ENCODE measurements at places on chromosomes 13 and 19.

GRCh38 chr13:97243915-97244781, 22.0 kb downstream of the MBNL2 start:
- DNase-seq = no peak

DNA sequence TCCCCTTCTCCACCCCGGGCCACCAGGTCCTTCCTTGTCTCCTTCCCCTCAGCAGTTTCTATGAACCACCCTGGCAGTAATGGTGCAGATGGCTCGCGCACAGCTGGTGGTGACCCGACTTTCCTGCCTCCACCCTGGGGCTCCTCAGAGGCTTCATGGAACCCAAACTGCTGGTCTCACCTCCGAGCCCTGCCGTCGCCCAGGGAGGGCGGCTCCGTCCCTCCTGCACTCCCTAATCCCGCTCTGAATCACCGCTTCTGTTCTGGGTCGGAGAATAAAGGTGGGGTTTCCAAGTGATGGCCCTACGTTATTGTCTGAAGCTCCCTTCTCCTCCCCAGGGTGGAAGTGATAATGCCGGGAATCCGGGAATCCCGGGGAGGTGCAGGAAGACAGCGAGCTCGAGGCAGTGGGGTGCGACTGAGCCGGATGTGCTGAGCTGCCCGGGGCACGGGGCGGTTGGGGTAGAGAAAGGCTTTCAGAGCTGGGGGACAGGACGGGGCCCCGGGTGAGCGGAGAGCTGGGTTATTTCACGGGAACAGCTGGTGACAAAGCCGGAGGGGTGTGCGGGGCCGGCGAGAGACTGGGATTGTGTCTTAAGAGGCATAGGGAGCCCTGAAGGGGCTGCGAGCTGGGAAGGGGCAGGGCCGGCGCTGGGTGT, 711 bp downstream of the FUT2 start:
- DNase-seq = no peak

DNA sequence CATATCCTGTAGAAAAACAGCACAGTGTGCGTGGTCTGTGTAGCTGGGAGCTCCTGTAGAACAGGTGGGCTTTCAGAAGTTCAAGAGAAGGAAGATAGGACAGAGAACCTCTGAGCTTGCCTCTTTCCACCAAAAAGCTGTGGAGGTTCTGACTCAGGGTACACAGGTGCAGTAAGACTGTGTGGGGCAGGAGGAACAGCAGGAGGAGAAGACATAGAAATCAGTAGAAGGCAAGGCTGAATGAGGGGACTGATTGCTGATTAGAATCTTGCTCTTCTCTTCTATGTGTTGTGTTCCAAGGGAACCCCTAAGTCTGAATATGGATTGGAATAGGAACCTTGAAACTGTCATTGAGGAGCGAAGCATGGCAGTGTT, 122.7 kb downstream of the AKAP11 start:
- DNase-seq = no peak

- no peak for DNase-seq
These were observed 10.1 kb downstream of the DNMT1 start for GRCh38 chr19:10184636-10185035.

DNA sequence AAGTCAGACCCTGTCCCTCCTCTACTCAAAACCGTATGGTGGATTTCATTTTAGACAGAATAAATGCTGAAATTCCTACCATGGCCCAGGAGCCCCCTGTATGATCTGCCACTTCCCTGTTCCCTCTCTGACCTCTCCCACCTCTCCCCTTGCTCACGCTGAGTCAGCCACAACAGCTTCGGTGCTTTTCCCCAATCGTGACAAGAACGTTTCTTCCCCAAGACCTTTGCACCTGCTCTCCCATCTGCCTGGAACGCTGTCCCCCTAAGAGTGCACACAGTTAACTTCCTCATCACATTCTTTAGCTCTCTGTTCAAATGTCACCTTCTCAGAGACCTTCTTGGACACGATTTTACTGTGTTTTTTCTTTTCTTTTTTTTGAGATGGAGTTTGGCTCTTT, 2.3 kb downstream of the VRK3 start:
- DNase-seq = no peak

- no peak for DNase-seq
These were observed 4.6 kb upstream of the KBTBD6 start for GRCh38 chr13:41137241-41137640.

GRCh38 chr13:80548915-80549314, 208.0 kb upstream of the SPRY2 start:
- DNase-seq = no peak

DNA sequence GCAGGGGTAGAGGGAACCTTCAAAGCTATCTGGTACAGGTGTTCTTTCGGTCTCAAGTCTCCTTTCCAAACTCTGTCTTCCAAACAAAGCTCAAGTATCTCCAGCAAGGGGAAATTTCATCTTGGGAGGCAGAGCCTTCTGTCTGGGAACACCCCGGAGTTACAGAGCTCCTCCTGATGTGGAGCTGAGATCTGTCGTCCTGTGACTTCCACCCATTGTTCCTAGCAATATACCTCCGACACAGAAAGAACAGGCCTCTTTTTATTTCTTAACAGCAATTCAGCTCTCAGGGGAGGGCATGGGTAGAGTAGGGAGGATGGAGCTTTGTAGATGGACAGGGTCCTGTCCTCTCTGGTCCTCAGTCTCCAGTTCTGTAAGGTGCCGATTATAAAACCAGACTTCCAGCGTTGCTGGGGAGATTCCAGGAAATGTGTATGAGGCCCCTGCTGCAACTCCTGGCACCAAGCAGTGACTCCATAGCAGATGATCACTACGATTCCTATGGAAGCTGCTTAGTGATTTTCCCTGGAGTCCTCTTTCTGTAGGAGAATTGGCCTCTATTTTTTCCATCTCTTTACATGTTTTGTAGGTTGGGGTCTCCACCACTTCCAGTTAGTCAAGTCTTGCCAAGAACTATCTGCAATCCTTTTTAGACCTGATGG, 56.0 kb upstream of the ARGLU1 start:
- no peak for DNase-seq

DNA sequence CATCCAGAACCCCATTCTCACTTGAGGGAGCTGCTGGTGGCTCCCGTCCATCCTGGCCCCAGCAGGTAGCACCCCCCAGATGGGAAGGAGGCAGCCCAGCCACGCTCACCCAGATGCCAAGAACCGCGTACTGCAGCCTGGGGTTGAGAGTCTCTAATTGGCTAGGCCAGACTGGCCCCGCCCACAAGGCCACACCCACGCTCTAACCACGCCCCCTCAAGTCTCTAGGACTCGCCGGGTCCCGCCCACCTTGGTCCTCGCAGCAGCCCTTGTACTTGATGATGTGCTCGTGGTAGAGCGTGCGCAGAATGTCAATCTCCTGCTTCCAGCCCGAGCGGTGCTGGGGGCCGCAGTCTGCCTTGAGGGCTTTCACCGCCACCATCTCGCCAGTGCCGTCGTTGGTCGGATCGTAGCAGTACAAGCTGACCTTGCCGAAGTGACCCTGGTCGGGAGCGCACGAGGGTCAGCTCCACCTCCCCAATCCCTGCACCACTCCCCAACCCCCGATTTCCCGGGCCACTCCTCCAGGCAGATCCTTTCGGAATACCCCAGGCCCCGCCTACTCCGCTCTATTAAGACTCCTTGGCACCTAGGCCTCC, 14.5 kb upstream of the ICAM3 start:
- DNase-seq = no peak

GRCh38 chr13:31441800-31442510, 242.2 kb downstream of the B3GLCT start:
- no peak for DNase-seq

- DNase-seq = no peak
These were observed 335.1 kb downstream of the GPC6 start for GRCh38 chr13:93561576-93562225.

GRCh38 chr13:94162289-94162688, 317.2 kb downstream of the DCT start:
- DNase-seq = no peak

DNA sequence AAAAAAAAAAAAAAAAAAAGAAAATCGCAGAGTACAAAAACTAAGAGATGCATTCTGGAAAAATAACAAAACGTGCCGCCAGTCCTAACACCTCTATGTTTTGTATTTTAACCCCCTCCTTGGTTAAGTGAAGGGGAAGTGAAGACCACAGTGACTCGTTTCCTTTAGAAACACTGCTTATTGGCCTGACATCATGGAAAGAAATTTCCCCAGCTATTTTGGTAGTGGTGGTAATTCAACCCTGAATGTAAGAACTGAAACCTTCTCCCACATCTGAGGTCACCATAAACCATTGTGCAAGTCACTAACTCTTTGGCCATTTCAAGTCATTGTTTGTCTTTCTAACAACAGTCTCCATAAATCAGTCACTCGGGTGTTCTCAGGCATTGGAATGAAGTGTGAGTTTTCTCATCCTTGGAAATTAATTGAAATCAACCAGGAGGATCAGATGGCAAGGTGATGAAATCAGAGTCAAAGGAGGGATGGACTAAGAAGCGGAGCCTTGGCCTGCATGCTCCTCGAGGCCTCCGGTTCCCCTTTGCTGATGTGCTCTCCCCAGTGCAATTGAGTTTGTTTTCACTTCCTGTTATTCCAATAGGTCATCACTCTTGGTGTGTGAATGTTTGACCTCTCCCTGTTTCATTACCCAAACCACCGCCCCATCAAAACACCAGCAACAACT, 443.9 kb downstream of the FGF9 start:
- peak; percentile 26 for DNase-seq

GRCh38 chr13:52882785-52883184, 34.3 kb upstream of the PCDH8 start:
- no peak for DNase-seq

DNA sequence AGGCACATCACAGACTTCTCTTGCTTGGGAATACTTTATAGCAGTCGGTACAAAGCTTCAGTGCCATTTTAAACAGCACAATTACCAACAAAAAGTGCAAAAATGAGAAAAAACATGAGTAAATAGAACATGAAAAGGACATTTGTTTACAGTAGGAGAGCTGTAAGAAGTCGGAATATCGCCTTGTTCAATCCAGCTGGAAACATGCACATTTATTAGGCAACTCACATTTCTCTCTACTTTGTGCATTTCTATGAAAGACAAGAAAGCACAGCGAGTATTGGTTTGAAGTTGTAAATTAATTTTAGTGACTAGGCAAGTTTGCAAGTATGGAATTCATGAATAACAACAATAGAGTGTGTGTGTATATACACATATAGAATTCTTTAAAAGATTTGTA, 484.7 kb downstream of the DACH1 start:
- no peak for DNase-seq

DNA sequence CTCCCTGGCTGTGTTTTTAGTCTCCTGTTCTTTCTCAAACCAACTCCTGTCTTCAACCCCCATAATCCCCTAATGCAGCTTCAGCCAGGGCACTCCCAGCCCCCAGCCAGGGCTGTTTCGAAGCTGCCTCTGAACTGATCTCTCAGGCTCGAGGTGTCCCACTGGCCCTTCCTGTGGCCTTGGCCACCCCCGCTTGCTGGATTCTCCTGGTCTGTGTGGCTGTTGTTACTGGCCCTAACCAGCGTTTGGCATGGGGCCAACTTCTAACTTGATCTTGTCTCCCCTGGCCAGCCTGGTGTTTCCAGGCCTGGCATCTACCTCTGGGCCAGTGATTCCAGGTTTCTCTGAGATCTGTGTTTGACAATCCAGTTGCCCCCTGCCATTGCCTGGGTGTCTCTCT, 11.0 kb downstream of the XAB2 start:
- no peak for DNase-seq

DNA sequence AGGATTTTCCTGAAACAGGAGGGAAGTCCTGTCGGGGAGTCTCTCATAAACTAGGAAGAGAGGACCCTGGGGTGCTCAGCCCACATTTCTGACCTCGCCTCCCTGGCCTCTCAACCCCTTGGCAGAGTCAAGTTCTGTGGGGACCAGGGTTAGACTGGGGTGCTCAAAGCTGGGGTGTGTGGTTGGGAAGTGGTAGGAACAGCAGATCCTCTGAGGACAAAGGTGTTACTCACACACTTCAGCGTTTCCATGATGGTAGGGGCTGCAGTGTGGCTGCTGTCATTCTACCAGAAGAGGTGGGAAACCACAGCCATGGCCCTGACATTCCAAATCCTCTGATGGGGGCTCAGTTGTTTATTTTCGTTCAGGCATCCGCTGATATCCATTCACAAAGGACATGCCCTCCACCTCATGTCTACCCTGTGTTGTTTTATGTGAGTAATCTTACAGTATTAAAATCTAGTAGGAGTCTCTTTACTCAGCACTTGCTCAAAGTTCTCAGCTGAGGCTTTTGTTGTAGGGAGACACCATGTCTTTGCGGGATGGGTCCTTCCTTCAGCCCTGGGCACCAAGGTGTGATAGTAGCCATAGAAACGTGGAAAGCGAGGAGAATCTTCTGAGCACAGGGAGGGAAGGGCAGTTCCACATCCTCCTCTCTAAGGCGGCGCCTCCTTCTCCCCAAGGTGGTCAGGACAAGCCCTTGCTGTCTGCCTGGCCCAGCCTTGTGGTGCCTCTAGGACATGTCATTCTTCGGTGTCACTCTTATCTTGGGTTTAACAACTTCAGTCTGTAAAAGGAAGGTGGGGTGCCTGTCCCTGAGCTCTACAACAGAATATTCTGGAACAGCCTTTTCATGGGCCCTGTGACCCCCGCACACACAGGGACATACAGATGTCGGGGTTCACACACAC, 1.5 kb downstream of the KIR2DL3 start:
- DNase-seq = no peak

- DNase-seq = no peak
These were observed 261.1 kb upstream of the RFC3 start for GRCh38 chr13:33556828-33557227.

- DNase-seq = no peak
These were observed 812.7 kb upstream of the MIR17HG start for GRCh38 chr13:90534617-90535370.

- no peak for DNase-seq
These were observed 1250.7 kb downstream of the UQCRFS1 start for GRCh38 chr19:27962264-27962663.

- DNase-seq = peak; percentile 22
These were observed 814 bp downstream of the NBEA start for GRCh38 chr13:34942732-34943435.

GRCh38 chr19:33304371-33304759, 2.0 kb upstream of the CEBPA start:
- no peak for DNase-seq

DNA sequence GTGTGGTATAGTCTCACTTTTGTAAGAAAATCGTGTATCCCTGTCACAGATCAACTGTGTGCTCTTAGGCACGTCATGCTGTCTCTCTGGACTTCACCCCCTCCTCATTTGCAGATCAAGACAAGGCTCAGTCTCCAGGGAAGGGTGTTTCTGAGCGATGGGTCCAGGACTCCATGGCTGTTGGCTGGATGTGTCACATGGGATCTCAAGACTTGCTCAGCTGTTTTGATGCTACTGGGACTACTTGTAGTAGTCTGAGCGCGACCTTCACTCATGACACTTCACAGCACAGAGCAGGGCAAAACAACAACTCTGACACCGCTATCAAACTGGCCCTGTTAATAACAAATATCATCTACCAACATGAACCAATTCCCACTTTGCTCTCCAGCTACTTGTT, 36.2 kb downstream of the SMAD9 start:
- DNase-seq = no peak

Data from activated CD8-positive, alpha-beta memory T cell treated with anti-CD3 and anti-CD28 coated beads, Interleukin-2, amount 50 U/mL, for 4 hours (primary cell).